Hepatocyte (in vitro differentiated cells): ENCODE measurements at places on chromosomes 2 and 18.

- no peak for DNase-seq
Measured at GRCh38 chr2:44130441-44130840, 38.2 kb upstream of the PPM1B start.

DNA sequence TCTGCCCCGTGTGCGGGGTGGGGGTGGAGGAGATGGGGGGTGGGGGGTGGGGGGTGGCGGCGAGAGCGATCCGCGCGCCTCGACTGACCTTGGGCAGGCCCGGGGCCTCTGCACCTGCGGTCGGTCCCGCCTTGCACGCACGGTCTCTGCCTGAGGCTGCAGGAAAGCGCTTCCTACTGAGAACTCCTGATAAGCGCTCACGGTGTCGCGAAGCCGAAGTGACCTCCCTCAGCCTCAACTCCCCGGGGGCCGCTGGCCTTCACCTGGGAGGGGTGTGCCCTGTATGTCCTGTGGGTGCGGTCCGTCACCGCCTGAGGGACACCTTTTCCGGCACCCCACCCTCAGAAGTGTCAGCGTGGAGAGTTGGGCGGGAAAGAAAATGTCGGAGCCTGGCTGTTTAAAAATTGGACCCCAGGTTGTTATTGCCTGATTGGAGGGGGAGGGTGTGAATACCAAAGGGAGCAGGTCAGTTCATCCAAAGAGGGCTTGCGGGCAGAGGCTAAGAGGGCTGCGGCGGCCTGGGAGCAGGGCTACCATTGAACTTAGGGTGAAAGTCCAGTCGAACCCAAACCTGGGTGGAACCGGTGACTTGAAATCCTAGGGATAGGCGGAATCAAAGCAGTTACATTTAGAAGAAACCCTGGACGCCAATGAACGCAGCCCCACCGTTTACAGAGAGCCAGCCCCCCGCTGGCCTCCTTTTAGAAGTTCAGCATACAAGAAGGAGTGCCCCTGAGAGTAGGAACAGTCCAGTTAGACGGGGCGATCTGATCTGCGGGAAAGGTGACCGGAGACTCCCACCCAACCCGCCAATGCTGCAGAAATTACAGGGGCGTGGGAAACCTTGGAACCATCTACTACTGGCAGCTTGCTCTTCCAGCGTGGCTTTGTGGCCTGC lies 1.2 kb downstream of the MAL start:
- DNase-seq, result no peak

GRCh38 chr2:226909126-226909525 lies 73.3 kb downstream of the RHBDD1 start:
- DNase-seq, result no peak

DNA sequence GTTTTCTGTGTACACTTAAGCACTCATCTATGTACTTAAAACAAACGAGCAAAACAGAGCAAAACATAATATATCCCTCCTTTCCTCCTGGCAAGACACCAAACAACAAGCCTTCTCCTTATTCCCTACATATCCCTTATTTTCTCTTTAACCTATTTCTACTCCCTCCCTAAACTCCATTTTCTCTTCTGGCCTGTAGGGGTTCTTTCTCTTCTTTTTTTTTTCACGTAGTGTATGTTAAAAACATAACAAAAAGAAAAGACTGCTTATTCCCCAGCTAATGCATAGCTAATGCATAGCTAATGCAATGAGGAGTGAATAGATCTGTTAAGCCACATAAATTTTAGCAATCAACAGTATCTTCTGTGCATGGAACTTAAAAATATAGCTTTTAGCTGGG lies 193.4 kb downstream of the TMEM247 start:
- no peak for DNase-seq

DNA sequence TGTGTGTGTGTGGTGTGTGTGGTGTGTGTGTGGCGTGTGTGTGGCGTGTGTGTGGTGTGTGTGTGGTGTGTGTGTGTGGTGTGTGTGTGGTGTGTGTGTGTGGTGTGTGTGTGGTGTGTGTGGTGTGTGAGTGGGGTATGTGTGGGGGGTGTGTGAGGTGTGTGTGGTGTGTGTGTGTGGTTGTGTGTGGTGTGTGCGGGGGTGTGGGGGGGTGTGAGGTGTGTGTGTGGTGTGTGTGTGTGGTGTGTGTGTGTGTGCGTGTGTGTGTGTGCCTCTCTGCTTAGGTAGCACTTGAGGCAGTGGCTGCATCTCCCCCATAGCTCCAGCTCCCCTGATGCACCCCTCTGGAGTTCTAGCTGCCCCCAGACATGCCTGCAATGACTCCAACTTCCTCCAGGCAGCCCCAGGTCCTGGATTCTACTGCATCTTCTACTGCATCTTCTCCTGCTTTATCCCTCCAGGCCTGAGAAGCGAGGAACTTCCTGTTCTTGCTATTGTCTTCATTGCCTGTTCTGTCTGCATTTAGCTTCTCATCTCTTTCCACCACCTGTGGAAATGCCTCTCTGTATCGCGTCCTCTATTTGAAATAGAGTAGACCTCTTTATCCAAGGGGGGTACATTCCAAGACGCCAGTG lies 22.2 kb upstream of the MLPH start:
- no peak for DNase-seq

DNA sequence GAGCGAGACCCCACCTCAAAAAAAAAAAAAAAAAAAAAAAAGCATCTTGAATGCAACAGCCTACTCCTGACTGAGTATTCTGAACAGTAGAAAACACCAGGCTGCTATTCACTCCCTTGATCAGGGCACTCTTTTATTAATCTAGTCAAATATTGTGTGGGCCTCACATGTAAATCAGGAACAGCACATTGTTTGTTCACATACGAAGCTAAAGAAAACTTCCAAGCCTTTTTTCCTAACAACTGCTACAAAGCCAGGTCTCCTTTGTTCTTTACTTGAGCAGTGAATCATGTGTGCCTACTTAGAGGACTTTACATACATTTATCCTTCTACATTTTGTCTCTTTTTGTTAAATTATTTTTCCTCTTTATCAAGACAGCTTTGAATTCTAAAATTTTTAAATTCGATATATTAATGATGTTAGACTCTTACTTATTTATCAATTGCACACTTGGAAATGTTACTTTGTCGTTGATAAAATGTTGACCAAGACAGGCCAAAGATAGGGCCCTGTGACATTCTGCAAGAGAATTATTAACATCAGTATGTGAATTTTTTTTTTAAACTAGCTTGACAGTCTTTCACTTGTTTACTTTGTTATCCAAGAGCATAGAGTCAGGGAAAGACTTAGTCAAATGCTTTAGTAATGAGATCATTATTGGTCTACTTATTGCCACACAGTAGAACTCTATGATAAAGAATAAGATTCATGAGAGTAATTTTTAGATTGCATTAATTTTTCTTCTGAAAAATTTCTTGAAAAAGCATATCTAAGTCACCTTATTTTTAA lies 13.2 kb downstream of the SPATS2L start:
- peak; percentile 35 for DNase-seq

DNA sequence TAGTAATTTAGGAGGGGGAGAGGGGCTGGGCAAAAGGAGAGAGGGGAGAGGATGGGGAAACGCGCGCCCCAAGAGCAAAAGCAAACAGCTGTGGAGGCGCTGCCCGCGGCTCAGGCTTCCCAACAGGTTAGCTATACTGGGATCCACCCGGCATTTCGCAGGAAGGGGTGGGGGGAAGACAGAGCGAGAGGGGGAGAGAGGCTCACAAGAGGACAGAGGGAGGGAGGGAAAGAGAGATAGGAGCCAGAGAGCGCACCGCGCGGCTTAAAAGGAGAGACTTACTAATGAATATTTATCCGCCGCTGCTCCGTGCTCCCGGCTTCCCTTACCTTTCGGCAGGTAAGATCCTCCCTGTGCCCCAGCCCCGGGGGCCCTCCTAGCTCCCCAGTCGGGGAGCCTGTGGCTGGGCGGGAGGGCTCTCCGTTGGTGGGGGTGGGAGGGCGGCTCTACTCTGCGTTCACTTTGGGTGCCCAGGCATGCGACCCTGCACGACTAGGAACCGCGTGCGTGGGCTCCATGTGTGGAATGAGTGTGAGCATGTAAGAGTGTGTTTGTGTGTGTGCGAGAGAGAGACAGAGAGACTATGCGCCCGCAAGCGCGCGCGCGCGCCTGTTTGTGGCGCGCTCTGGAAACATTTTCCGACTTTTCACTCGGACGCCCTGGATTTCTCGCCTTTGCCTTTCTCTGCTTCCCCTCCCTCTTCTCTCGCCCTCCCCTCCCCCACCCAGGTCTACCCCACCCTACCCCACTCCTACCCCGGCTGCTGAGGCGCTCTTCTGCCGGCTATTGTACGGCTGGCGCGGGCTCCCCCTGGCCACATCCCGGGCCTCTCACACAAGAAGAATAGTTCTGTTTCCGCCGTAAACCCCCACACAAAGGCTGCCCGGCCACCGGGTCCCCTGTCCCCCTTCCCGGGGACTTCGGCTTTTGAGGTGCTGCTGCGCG lies 7.2 kb upstream of the SIX3 start:
- no peak for DNase-seq
